Activated CD4-positive, alpha-beta T cell treated with anti-CD3 and anti-CD28 coated beads for 4 hours (primary cell): ENCODE measurements at places on chromosomes 7 and 10.
A peak's percentile ranks its signal among the peaks of the same experiment; 100 is the strongest.

DNA sequence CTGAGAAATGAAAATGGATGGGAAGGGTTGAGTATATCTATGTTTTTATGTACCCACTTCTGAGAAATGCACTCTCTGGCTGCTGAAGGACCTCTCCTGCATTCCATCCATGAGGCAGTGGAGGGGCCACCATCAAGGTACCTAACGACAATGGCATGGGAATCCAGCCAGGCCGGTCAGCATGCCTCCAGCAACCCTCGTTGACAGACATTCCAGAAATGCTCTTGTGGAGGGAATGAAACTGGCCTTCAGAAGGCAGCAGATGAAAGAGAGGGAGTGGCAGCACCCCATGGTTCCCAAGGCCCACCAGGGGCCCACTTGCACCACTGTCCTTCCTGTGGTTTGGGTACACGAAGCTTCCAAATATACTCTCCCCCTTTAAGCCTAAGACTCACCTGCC lies 269.0 kb downstream of the ARHGAP12 start:
- no peak for DNase-seq

- DNase-seq = no peak
These were observed 2.4 kb downstream of the EPO start for GRCh38 chr7:100722480-100723212.

- no peak for DNase-seq
These were observed 195.4 kb downstream of the EBF3 start for GRCh38 chr10:129768437-129769355.

- DNase-seq = no peak
These were observed 34.5 kb upstream of the SKAP2 start for GRCh38 chr7:26898891-26899290.

- DNase-seq = no peak
These were observed 397.6 kb upstream of the LRRN3 start for GRCh38 chr7:110693344-110693743.

DNA sequence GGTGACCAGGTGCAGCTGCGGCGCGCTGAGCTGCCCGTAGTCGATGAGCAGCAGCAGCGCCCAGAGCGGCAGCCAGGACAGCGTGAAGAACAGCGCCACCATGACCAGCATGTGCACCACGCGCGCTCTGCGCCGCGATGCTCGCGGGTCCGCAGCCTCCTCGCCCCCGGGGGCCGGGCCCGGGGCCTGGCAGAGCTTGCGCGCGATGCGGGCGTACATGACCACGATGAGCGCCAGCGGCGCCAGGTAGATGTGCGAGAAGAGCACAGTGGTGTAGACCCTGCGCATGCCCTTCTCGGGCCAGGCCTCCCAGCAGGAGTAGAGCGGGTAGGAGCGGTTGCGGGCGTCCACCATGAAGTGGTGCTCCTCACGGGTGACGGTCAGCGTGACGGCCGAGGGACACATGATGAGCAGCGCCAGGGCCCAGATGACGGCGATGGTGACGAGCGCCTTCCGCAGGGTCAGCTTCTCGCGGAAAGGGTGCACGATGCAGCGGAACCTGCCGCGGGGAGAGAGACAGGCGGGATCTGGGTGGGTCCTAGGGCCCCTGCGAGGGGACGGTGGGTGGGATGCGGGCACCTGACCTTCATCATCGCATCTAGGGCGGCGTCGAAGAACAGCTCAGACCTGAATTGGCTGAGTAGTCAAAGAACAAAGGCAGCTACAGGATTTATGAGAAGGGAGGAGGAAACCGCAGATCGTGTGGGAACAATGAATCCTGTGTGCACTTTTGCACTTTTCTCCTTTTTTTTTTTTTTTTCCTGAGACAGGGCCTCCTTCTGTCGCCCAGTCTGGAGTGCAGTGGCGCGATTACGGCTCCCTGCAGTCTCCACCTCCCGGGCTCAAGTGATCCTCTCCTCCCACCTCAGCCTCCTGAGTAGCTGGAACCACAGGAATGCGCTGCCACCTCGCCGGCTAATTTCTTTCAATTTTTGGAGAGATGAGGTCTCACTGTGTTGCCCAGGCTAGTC lies 22.4 kb upstream of the PPA1 start:
- DNase-seq = no peak

DNA sequence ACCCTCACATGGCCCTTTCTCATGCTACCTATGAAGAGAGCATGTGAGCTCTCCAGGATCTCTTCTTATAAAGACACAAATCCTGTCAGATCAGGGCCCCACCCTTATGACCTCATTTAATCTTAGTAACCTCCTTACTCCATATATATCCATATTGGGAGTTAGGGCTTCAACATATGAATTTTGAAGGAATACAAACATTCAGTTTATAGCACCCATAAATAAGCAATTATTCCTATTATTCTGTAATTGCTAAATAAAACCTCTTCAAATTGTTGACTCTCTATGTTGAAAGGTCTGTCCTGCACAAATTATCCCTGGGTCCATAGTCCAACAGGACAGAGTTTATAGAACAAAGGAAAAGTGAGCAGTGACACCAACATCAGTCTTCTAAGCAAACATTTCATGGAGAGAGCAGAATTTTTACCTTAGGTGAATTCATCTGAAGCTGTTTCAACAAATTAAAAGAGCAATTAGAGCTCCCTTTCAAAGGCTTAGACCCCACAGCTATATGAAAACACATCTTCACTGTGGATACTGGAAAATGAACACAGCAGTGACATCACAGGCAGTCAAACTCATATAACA lies 12.2 kb downstream of the DOCK4 start:
- no peak for DNase-seq

DNA sequence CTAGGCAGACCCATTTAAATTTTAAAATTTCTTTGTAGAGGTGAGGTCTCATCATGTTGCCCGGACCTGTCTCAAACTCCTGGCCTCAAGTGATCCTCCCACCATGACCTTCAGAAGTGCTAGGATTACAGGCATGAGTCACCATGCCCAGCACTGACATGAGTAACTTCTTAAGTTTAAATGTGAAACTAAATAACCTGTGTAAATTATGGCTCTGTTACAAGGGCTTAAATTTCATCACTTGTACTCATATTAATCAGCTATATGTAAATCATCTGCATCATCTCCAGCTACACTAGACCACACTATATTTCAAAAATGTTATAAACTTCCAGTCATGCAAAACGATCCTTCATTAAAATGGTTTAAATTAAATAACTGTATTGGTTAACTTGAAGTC lies 56.1 kb downstream of the ATAD1 start:
- DNase-seq = peak; percentile 5

- no peak for DNase-seq
These were observed 3.8 kb upstream of the DMTF1 start for GRCh38 chr7:87148332-87148955.

DNA sequence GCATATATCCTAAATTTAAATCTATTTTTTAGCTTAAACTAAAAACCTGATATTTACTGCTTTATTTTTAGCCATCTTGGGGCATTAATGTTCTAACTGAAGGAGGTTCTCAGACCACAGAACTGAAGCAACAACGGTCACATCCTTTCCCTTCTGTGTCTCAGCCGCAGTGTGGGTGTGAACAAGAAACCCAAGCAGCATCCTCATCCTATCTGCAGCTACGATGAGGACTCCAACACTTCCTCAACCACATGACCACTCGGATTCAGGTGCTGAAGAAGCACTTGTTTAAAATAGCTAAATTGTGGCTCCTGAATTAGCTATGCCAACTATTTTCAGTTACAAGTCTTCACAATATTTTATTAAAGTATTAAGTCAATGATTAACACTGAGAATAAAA lies 5.3 kb downstream of the ESYT2 start:
- DNase-seq = peak; percentile 57

DNA sequence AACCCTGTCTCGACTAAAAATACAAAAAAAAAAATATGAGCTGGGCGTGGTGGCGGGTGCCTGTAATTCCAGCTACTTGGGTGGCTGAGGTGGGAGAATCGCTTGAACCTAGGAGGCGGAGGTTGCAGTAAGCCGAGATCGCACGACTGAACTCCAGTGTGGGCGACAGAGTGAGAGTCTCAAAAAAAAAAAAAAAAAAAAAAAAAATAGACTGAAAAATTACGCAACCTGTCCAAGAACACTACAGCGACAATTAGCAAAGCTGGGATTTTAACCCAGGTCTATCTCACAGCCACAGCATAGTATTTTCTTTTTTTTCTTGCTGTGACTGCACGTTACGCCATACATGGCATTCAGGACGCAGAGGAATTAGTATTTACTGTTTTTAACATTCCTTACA lies 1.1 kb upstream of the RABGEF1 start:
- DNase-seq = no peak

GRCh38 chr7:1404898-1405548 lies 54.2 kb downstream of the MICALL2 start:
- DNase-seq = no peak

DNA sequence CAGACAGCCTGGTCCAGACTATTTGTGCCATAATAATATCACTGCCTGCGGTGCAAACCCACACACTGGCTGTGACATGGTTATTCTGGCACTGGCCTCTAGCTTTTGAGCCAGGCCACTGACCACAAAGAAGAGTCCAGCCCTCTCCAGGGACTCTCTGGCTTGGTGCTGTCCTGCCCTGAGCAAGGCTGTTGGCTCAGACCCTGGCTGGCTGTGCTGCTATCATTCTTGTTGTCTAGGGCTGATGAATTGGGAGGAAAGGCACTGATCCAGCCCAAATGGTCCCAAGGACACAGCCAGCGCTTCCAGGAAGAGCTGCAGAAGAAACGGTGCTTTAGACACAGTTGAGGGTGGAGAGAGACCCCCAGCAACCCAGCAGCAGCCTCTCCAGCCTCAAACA lies 80.8 kb downstream of the TMEM130 start:
- DNase-seq = no peak
